Lung (tissue), 17 donors: ENCODE measurements at places on chromosomes 2 and 18. TPM values are rescaled to one million over a fixed set of nuclear protein-coding genes. Genes with fewer than 3 reads are reported as not detected.

- no peak for DNase-seq
Observed at GRCh38 chr2:190271783-190272456, 47.7 kb downstream of the HIBCH start.

GRCh38 chr18:27143580-27144287 is 41.4 kb downstream of the CHST9 start:
- no peak for DNase-seq

- DNase-seq: no peak
Observed at GRCh38 chr2:41695198-41696113, 352.4 kb upstream of the PKDCC start.

DNA sequence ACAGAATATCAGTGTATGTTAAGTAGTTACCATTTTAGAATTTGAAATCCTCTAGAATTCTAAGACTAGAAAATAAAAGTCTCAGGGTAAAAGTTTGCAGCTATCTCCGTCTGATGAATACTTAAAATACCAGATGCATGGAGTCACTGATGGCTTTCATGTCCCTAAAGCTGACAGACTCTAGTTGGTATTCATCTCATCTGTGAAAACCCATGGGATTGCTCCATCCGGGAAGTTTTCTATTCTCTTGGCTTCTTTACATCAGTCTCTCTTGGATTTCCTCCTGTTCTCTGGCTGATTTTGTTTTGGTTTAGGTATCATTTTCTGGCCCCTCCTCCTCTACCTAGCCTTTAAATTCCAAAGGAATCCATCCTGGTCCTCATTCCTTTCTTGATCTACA is 465.6 kb upstream of the POU3F3 start:
- no peak for DNase-seq

GRCh38 chr2:223797037-223797436 is 40.3 kb downstream of the AP1S3 start:
- DNase-seq: no peak

GRCh38 chr2:23448906-23449305 is 63.9 kb downstream of the KLHL29 start:
- no peak for DNase-seq

GRCh38 chr2:5749347-5749746 is 57.2 kb downstream of the SOX11 start:
- no peak for DNase-seq

GRCh38 chr18:33844232-33844631 is 266.2 kb downstream of the ASXL3 start:
- no peak for DNase-seq

DNA sequence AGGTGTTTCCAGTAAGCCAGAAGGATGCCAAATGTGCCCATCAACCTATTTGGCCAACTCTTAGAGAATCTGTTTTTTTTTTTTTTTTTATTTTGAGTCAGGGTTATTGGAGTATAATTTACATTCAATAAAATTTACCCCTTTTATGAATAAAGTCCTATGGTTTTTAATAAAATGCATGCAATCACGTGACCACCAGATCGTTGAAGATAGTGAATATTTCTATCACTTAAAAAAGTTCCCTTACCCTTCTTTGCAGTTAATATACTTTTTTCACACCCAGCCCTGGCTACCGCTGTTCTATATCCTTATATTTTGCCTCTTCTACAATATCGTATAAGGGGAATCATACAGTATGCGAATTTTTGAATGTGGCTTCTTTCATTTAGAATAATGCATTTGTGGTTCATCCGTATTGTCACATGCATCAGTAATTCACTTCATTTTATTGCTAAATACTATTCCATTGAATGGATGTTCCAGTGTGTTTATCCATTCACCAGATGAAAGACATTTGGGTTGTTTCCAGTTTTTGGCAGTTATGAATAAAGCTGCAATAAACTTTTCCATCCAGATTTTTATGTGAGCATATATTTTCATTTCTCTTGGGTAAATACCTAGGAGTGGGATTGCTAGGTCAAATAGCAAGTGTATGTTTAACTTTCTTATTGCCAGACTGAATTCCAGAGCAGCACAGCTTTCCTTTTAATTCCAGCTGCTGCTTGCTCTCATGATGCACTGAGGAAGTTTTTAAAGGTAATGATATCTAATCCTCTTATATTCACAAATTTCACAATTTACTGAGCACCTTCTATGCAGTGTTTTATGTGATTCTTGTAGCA is 156.3 kb upstream of the NT5C1B start:
- DNase-seq: no peak

- DNase-seq: no peak
Observed at GRCh38 chr2:233446606-233447305, 92.5 kb downstream of the DGKD start.

GRCh38 chr2:241904791-241905710 is 35.5 kb downstream of the RTP5 start:
- no peak for DNase-seq

GRCh38 chr18:9095297-9096006 is 7.0 kb upstream of the NDUFV2 start:
- DNase-seq: peak; percentile 61

- no peak for DNase-seq
Observed at GRCh38 chr2:55056024-55056521, 5.8 kb upstream of the RTN4 start.

GRCh38 chr2:70514612-70515055 is 39.0 kb downstream of the TGFA start:
- peak; percentile 39 for DNase-seq

DNA sequence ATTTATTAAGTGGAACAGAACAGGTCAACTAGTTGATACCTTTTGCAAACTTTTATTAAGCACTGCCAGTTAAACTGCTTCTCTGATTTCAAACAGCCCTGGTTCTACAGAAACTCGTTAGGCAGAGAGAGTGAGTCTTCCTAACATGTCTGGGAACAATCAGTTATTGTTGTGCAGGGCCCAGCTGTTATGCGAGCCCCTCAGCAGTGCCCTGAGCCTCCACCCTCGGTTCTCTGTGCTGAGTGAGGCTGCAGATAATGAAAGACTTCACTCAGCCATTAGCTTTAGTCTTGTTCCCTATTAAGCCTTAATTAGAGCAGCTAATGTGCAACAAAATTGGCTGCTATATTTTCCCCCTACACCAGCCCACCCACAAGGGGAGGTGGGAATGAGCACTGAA is 39.6 kb downstream of the KCTD18 start:
- no peak for DNase-seq

DNA sequence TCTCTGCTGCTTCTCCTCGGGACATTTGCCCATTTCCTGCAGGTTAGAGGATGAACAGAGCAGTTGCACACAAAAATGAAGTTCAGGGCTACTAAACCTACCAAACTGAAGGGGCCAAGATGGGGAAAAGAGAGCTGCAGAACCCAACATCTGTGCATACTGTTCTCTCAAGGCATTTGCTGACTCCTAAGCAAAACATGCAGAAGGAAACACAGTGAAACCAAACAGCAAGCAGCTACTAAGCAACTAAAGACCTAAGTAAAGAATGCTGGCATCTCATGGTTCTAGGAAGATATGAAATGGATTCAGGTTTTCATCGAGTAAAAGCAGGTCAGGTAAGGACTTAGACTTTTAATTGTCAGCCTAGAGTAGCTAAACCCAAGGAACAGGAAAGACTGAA is 111.9 kb upstream of the SYT4 start:
- DNase-seq: peak; percentile 24

GRCh38 chr2:202064171-202064880 is 8.7 kb upstream of the KIAA2012 start:
- DNase-seq: peak; percentile 90

GRCh38 chr2:128444121-128444771 is 125.6 kb upstream of the HS6ST1 start:
- DNase-seq: peak; percentile 7

- no peak for DNase-seq
Observed at GRCh38 chr2:152445791-152446201, 110.8 kb downstream of the FMNL2 start.

DNA sequence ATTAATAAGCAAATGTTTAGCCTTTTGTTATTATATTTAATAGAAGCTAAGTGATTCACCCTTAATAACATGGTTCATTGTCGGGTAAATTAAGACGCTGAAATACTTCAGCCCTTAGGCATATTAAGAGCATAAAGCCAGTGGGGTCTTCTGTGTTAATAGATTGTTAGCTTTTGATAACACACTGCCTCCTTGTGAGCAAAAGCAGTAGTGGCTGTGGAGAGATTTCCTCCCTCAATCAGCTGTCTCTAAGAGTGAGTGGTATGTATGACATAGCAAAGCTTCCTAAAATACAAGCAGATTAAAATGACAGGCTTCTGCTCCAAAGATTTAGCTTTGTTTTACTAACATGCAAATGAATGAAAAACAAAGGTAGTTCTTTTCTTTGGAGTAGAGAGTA is 143.7 kb upstream of the SYT4 start:
- no peak for DNase-seq

GRCh38 chr2:44550561-44550960 is 188.8 kb downstream of the CAMKMT start:
- DNase-seq: no peak

- no peak for DNase-seq
Observed at GRCh38 chr18:23204589-23205235, 69.4 kb downstream of the CABLES1 start.

GRCh38 chr2:222776792-222777191 is 84.0 kb upstream of the ACSL3 start:
- no peak for DNase-seq

DNA sequence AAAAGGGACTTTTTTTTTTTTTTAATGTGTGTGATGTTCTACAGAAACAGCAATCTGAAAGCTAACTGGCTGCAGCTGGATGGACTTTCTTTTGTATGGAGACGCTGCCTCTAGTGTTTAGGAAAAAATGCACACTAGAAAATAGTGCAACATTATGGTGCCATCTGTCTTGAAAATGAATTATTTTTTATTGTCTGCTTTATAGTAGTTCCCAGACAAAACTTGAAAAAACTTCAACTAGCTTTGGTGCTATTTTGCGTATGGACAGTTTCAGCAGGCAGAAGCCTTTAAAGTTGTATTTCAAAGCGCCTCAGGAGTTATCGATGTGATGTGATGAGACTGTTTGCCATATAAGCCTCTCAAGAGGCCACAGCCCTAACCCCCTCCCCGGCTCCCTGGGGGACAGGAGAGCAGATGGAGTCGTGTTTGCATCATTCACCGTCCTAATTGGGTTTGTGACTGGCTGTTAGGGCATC is 86.9 kb downstream of the LTBP1 start:
- DNase-seq: no peak

DNA sequence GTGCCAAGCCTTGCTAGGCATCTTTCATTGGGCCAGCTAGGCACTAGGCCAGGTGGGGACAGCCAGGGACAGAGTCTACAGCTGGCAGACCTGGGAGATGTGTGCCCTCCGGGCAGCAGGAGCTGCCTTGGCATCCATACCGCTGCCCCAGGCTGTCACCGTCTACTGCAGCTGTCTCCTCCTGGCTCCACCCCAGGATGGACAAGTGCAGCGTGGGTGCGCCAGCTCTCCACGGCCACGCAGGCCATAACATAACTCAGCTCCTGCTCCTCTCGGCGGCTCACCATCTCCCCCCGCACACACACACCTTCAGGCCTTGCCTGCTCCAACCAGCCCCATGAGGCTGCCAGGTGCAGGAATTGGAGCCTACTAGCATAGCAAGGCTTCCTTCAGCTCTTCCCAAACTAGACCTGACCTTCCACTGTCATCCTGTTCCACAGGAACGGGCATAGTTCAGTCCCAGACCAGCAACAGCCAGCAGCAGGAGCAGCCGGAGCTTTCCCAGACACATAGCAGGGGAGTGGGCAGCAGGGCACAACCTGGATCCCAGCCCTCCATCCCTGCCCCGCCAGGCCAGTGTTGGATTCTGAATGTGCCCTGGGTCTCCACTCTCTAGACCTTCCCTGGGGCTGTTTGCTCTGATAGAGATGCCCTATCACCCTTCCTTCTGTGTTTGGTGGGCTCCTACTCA is 2.5 kb upstream of the ADRA2B start:
- no peak for DNase-seq

DNA sequence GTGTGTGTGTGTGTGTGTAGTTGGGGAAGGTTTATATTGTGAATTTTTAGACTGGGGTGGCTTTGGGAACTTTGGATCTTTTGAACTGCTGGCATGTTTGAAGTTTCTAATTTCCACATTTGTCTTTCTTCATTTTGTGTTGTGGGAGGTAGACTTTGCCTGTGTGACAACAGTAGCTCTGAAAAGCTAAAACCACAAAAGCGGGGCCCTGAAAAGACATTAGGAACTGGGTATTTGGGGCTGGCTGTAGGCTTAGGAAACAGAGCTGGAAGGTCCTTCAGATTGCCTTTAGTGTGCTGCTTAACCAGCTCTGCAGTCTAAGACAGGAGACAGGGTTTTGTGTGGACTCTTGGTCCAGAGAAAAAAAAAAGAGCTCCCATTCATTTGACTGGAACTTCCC is 27.2 kb upstream of the DOCK10 start:
- DNase-seq: no peak

DNA sequence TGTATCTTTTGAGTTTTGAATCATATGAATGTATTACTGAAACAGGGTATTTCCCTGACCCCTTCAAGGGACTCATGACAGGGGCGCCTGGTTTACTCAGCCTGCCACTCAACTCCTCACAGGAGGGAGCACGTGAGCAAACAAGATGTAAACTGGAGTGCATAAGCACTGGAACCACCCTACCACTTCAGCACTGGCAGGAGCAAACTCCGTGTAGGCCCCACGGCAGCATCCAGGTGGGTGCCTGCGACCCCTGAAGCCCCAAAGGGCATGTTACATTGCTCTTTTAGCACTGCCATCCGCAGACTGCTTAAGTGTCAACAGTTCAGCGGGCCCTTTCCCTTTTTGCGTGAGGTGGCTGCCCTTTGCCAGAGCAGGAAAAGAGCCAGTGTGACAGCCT is 8.2 kb upstream of the DAPL1 start:
- no peak for DNase-seq

DNA sequence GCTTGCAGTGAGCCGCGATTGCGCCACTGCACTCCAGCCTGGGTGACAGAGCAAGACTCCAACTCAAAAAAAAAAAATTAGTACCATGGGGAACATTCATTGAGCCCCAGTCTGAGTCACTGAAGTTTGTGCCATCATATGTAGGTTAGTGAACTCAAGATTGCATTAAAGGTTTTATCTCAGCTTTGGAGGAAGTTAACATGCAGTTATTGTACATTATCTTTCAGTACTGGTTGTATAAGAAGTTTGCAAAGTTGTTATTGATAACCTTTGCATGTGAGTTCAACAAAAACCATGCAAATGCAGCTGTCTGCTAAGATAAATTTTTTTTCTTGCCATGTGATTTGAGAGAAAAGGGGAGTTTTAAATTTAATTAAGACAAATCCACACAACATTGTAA is 95.7 kb downstream of the MEIS1 start:
- no peak for DNase-seq

DNA sequence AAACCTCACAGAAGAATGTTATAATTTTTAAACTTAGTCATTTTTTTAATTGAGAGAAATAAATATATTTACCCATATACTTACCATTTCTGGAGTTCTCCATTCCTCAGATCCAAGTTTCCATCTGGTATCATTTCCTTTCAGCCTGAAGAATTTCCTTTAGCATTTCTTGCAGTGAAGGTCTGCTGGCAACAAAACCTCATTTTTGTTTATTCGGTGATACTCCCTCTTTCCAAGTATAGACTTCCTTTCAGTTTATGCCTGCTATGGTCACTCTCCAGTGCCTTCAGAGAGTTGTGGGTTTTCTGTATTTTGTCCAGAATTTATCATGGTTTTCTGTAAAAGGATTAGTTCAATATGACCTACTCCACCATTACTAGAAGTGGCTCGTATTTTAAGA is 17.0 kb downstream of the WDPCP start:
- peak; percentile 13 for DNase-seq

FSHR gene
- not detected for polyA plus RNA-seq

MRPL33 gene
- 153 TPM for polyA plus RNA-seq

PSMA8 gene
- polyA plus RNA-seq: not detected

SATB2 gene
- polyA plus RNA-seq: 0.75 TPM

KCNJ3 gene
- polyA plus RNA-seq: 0.01 TPM

LYPD6 gene
- polyA plus RNA-seq: 0.16 TPM

TUBB8B gene
- polyA plus RNA-seq: 0.47 TPM

DCC gene
- 0.28 TPM for polyA plus RNA-seq

CNGA3 gene
- polyA plus RNA-seq: 0.06 TPM
